ENCODE measurements at places on chromosomes 2 and 18. TPM values are rescaled to one million over a fixed set of nuclear protein-coding genes. Genes with fewer than 3 reads are reported as not detected.

GRCh38 chr18:48079885-48080284, 149.4 kb upstream of the SMAD2 start:
- DNase-seq, result no peak

DNA sequence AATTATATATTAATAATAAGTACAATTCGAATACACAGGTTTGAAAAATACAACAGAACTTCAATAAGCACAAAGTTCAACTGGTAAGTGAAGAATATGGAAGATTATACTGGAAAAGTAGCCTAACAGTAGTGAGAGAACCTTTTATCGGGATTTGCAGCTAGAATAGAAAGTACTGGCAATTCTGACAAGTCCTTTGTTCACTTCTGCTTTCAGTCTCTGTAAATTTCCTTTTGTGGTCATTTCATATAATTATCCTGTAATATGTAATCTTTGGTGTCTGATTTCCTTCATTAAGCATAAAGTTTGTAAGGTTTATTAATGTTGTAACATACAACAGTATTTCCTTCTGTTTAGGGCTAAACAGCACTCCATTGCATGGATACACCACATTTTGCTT, 67.2 kb downstream of the CUL3 start:
- DNase-seq, result no peak

DNA sequence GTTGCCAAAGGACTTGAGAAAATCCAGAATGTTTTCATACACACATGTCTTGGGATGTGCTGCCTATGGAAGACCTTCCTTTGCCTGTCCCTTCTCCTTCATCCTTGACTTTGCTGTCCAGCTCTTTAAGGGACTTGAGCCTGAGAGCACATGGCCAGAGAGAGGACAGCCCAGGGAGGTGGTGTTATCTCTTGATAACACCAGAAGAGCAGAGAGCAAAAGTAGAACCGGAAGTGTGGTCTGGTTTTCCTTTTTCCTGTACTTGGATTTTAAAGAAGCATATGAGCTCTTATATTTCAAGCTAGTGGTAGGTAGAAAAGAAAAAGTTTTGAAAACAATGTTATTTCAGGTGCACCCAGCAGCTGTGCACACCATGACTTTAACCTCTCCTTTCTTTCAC, 94.1 kb upstream of the ZNF532 start:
- DNase-seq, result no peak

DNA sequence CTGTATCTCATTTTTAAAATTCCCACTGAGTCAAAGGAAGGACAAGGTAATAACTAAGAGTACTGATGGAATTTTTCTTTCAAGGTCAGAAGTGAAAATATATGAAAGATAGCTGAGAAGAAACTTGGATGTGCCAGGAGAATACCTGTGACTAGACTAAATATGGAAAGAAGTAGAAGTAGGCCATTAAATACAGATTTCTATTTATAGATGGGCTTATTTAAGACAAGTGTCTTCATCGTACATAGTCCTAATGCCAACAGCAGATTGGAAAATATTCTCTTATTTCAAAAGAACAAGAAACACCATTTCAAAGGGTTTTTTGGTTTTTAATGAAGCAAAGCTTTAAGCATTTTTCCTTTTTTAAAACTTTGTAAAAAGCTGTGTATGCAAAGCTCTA, 22.0 kb downstream of the UGP2 start:
- DNase-seq, result no peak

The CCL20 gene
- not detected for total RNA-seq

- no peak for DNase-seq
Measured at GRCh38 chr18:33034945-33035344, 262.1 kb upstream of the KLHL14 start.

GRCh38 chr2:19654310-19655090, 247.3 kb downstream of the TTC32 start:
- no peak for DNase-seq

The RIT2 gene
- 29.3 TPM for total RNA-seq

The DNAJC5G gene
- total RNA-seq, result not detected

DNA sequence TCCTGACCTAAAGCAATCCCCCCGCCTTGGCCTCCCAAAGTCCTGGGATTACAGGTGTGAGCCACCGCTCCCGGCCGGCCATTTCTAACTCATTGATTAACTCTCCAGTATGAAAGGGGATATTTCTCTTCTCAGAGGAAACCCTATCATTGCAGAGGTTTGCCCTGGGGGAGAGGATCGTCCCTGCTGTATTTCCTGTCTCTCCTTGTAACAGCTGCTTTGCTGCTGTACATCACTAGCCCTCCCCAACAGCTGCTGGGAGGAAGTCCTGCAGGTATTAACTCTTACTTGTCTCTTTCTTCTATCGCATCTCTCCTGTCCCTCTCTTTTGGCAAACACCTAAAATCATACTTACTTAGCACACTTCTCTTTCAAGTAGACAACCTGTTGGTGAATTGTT, 219.0 kb upstream of the DSEL start:
- no peak for DNase-seq

The LIPG gene
- 10.2 TPM for total RNA-seq

The HAAO gene
- 0.82 TPM for total RNA-seq

The FAM168B gene
- 159 TPM for total RNA-seq

DNA sequence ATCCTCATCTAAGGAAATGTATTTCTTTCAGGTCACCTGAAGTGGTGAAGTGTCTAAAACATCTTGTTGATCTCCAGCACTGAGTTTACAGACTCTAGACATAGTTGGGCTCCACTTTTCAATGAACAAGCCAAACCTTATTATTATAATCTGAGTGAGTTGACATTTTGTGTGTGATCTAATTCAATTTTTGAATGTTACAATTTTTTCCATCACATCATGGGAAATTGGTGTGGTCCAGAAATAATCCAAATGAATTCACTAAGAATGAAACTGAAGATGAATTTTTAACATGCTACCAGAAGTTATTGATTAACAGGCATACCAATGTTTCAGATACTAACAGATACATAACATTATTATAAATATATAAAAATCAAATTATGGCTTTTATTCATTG, 75.6 kb upstream of the EFEMP1 start:
- DNase-seq, result no peak

GRCh38 chr18:31225668-31226067, 63.0 kb upstream of the DSC1 start:
- DNase-seq, result no peak

The ABHD1 gene
- total RNA-seq, result 0.41 TPM

DNA sequence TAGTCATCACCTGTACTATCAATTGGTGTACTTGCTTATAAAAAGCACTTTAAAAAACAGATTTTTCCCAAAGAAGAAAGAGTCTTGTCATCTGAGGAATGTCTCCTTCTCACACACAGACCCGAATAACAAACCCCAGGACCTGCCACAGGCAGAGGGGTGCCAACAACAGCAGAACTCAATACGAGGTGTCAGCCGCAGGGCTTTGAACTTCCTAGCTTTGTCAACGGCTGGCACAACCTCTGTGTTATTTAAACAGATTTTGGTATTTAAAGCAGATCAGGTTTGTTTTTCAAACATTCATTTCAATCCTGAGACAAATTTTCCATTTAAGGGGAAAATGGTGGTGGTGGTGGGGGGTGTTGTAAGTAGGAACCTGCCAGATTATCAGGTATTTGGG, 138.4 kb upstream of the RIOK3 start:
- no peak for DNase-seq

GRCh38 chr2:42503291-42503690, 9.5 kb upstream of the KCNG3 start:
- DNase-seq, result no peak

DNA sequence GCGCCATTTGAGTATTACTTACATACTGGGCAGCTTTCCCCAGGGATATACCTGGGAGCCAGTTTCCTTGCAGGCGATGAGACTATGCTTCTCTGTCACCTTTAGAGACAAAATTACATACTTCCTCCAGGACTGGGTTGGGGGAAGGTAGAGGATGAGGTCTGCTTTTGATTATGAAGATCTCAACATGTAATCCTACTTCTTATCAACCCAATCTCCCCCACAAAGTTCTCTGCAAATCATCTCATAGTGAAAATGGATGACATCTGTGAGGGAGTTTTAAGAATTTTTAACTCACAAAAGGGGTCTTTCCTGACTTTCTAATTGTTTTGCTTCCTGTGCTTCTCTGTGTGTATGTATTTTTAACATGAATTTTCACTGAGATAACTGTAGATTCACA, 81.9 kb downstream of the TMEM131 start:
- no peak for DNase-seq

The EGR4 gene
- not detected for total RNA-seq

The NLRC4 gene
- total RNA-seq, result 0.41 TPM

DNA sequence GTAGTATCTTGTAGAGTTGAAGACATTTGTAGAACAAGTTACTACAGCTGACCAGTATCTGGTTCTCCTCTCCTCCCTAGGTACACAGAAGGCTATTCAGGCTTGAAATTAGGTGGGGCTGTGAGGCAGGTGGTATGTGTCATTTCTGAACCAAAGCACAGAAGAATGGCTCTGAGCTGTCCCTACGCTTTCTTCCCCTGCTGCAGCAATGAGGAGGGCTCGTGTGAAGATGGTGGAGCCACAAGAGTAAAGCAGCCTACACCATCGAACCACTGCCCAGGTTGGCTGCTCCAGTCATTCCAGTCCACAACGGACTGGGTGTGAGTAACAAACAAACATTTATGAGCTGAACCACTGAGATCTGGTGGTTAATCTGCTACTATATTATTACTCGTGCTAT, 148.9 kb downstream of the DTNB start:
- no peak for DNase-seq
